Osteoblast (primary cell): ENCODE measurements at places on chromosomes 5 and 9.

- no peaks in the 10 kb centered on the region for H3K27me3 ChIP-seq
- DNase-seq = no peak
- peaks cover 2% of the 10 kb centered on the region for H3K4me1 ChIP-seq
- H3K4me3 ChIP-seq = no peak overlapping the region
These were observed 356.3 kb downstream of the MAT2B start for GRCh38 chr5:163861670-163862069.

DNA sequence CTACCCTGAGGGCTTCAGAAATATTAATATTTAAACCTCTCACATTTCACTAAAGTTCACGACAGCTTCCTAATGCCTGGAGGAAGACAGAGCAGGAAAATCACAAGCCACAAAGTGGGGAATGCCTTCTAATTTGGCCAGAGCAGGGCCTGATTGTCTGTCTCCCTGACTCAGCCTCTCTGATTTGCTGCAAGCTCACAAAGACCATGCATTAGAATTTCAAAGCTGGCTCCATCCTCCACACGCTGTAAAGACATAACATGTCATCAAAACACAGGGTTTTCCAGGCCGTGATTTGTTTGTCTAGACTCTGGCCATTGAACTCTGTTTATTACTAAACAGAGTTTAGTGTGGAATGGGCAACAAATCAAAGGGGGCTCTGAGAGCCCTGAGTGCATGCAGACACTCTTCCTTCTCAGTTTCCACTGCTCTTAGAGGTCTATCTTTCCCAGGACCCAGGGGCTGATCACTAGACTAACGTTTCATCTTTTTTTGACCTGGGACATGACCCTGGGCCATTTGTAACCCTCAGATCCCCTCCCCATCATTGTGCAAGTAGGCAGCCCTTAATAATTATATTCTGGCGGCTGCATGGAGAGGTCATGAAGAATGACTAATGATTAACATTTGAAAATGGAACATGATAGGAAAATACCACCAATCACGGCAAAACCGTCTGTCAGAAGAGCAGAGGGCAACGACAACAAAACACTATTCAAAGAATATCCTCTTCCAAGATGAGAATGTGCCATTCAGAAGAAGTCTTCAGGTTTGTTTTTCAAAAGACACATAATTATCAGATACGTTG is 140.2 kb downstream of the ENC1 start:
- H3K4me1 ChIP-seq = peaks cover 4% of the 10 kb centered on the region
- peak; percentile 27 for DNase-seq
- H3K4me3 ChIP-seq = no peak overlapping the region

- no peaks in the 10 kb centered on the region for H3K27me3 ChIP-seq
- H3K4me1 ChIP-seq = peaks cover 62% of the 10 kb centered on the region
- peaks cover 12% of the 10 kb centered on the region for H3K36me3 ChIP-seq
- DNase-seq = peak; percentile 62
- peak overlapping the region; percentile 79 for H3K27ac ChIP-seq
- H3K4me3 ChIP-seq = no peak overlapping the region
These were observed 108.5 kb downstream of the C9orf152 start for GRCh38 chr9:110099236-110100095.

DNA sequence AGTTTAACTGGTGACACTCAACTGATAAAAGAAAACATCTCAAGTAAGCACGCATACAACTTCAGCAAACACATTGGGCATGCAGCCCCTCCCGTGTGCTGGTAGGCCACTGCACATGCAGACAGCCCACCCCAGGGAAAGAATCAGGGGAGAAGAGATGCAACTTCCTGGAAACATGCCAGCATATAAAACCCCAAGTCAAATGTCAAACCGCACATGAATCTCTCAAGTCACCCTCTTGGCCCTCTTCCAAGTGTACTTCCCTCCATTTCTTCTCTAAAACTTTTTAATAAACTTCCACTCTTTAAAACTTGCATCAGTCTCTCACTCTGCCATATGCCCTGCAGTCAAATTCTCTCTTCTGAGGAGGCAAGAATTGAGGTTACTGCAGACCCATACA is 732.7 kb downstream of the SEMA5A start:
- H3K27ac ChIP-seq = no peak overlapping the region
- no peaks in the 10 kb centered on the region for H3K27me3 ChIP-seq
- H3K4me1 ChIP-seq = no peaks in the 10 kb centered on the region
- no peak overlapping the region for H3K4me3 ChIP-seq

- H3K27me3 ChIP-seq = no peaks in the 10 kb centered on the region
- no peaks in the 10 kb centered on the region for H3K4me1 ChIP-seq
- no peaks in the 10 kb centered on the region for H3K36me3 ChIP-seq
- no peak overlapping the region for H3K4me3 ChIP-seq
- no peak overlapping the region for H3K27ac ChIP-seq
These were observed 379.5 kb upstream of the EDIL3 start for GRCh38 chr5:84764227-84764626.
